Activated T-helper 17 cell treated with anti-CD3 and anti-CD28 coated beads, Interleukin-2, amount 50 U/mL, for 72 hours (primary cell): ENCODE measurements at places on chromosomes 3 and 15. TPM values are rescaled to one million over a fixed set of nuclear protein-coding genes. Genes with fewer than 3 reads are reported as not detected.

- H3K36me3 ChIP-seq: peaks cover 93% of the 10 kb centered on the region
- no peaks in the 10 kb centered on the region for H3K27me3 ChIP-seq
- no peak for ATAC-seq
- no peak overlapping the region for H3K27ac ChIP-seq
These were observed 27.6 kb downstream of the RASA2 start for GRCh38 chr3:141514382-141514781.

GRCh38 chr3:178186666-178187065 lies 349.6 kb upstream of the KCNMB2 start:
- H3K4me1 ChIP-seq: no peaks in the 10 kb centered on the region
- H3K27me3 ChIP-seq: peaks cover 4% of the 10 kb centered on the region
- no peaks in the 10 kb centered on the region for H3K36me3 ChIP-seq
- H3K27ac ChIP-seq: no peak overlapping the region
- no peak overlapping the region for H3K4me3 ChIP-seq

DNA sequence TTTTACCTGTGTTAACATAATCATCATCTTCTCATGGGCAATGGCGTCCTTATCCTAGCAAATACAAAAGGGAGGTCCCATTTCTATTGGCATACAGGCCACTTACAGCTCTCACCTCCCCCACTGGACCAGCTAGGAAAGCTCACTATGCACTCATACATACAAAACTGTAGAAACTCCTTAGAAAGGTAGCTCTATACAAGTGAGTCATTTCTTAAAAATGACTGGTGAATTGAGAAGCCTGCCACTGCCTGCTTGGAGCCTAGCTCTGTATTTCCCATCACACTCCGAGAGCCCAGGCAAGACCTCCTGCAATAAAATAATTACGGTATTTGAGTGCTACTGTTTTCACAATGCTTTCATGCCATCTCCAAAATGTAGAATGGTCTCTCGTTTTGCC lies 321.8 kb downstream of the ULK4 start:
- no peak overlapping the region for H3K27ac ChIP-seq
- H3K27me3 ChIP-seq: no peaks in the 10 kb centered on the region
- no peaks in the 10 kb centered on the region for H3K4me1 ChIP-seq
- no peaks in the 10 kb centered on the region for H3K36me3 ChIP-seq
- ATAC-seq: no peak
- no peak overlapping the region for H3K4me3 ChIP-seq

CYP8B1 gene
- not detected for total RNA-seq
